Left ventricle myocardium superior (tissue), 1 donor: ENCODE measurements at places on chromosomes 7 and 10. TPM values are rescaled to one million over a fixed set of nuclear protein-coding genes. Genes with fewer than 3 reads are reported as not detected.

GRCh38 chr7:134307320-134307719 lies 9.4 kb downstream of the SLC35B4 start:
- no peak for DNase-seq

DNA sequence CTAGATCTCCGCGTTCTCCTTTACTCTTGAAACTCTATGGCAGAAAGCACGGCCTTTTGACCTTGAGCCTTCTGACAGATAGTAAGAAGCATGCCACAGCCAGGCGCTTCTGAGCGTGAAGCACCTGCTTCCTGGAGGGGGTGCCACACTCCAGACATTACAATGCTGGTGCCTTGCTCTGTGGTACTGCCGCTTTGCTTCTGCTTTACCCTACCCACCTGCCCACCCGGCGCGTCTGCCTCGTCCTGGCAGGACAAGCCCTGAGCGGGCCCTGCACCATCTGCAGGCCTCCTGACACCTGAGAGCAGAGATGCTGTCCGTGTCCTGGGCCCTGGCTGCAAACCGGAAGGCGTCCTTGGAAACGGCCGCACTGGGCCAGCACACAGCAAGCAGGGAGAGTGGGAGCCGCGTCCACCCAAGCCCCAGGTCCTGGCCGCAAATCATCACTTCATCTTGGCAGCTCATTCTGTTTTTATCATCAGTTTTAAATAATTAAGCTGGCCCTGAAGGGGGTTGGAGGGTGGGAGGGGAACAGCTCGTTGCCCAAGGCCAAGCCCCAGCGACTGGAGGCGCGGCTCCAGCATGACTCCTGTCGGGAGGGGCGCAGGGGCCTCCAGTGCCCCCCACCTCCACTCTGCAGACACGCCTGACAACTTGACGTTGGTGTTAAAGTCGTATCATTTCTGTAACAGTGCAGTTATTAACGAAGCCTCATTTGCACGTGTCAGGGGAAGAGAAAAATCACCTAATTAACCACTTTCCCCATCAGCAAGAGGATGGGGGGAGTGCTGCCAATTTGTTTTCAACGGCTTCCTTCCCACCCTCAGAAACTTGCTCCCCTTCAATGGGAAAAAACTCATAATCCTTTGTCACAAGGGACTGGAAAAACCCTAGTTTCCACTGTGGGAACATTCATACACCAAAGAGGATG lies 132.2 kb downstream of the MAD1L1 start:
- DNase-seq = no peak

The MMP21 gene
- total RNA-seq = not detected

The SLC39A12 gene
- not detected for total RNA-seq

- no peak for DNase-seq
Observed at GRCh38 chr7:157499121-157499834, 162.5 kb downstream of the DNAJB6 start.

DNA sequence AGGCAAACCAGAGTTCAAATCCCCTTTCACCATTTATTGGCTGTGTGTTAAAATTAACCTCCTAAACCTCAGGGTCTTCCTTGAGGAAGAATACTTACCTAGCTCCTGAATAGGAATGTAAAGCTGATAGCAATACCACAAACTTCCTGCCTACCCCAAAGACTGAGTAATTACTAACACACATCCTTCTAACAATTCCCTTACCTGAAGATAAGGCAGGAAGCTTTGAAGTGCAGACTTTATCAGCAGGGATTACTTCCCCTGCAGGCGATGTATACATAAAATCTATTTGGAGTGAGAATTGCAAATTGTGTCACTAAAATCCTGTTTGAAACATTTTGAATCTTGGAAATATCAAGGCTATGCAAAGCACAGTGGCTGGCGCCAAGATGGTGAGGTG lies 21.2 kb downstream of the EVX1 start:
- DNase-seq = no peak
